HTR-8/SVneo (cell line): ENCODE measurements at places on chromosomes 2 and 18.

- DNase-seq: no peak
Observed at GRCh38 chr2:187171318-187171717, 276.7 kb downstream of the CALCRL start.

- no peak for DNase-seq
Observed at GRCh38 chr2:102620332-102620731, 979 bp downstream of the SLC9A2 start.

DNA sequence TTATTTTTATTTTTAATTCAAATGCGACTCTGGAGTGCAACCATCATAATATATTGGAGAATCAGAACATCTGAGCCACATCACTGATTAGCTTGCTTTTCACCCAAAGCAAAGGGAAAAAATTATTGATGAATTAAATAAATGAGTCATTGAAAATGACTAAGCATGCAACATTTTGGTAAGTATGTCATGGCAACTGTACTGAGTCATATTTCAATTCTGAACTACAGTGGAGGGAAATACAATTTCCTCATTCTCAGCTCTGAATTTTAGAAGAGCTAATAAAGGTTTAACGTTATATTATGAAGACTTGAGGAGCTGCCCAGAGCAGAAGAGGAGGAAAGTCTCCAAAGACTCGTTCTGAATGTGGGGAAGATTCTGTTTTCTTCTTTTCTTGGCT, 89.6 kb upstream of the CCDC68 start:
- DNase-seq: peak; percentile 15

GRCh38 chr2:237379636-237380035, 34.3 kb downstream of the COL6A3 start:
- no peak for DNase-seq

DNA sequence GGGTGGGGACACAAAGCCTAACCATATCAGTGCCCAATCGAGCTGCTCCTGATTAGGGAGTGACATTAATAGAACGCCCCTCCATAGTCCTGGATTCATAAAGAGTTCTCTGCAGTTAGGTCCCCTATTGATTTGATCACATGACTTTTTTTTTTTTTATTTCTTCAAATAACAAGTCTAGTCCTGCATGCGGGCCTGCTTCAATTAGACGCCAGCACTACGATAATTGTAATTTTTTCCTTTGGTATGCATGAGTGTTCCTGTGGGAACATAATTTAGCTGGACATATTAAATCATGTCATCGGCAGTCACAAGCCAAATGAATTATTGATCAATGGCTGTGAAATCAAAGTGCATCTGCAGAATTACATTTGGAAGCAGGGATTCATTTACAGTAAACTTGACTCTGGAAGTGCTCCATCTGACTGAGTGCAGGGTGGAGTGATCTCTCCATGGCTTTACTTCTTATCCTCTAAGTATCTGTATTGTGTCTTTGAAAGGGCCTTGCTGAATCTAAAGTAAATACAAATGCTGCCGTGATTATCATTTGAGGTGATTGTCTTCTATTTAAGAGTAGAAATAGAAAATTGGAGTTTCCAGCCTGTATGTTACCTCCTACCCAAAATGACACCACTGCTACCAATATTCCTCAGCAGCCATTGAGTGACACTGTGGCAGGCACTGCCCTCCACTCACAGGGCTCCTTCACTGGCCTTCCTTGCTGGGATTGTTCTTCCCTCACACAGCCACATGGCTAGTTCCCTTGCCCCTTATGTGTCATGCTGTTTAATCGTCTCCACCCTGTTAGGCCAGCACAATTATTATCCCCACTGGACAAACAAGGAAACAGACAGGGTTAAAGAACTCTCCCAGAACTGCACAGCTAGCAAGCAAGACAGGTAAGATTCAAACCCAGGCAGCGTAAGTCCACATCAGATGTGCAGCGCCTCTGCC, 337.4 kb upstream of the ID2 start:
- DNase-seq: no peak

DNA sequence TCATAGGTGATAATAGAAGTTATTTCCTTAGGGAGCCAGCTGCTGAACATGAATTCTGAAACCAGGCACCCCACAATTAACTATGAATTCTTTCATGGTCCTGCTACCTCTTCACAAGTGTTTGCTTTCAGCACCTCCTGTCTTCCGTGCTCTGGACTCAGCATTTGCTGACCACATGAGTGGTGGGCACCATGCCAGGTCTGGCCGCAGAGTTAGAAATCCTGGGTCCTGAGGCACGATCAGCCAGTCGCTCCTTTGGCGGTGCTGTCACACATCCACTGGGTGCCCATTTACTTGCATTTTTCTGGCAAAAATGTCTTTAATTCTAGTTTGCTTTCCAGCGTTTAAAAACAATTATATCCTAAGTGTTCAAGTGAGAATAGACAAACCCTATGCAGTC, 196.4 kb upstream of the PXDN start:
- no peak for DNase-seq

DNA sequence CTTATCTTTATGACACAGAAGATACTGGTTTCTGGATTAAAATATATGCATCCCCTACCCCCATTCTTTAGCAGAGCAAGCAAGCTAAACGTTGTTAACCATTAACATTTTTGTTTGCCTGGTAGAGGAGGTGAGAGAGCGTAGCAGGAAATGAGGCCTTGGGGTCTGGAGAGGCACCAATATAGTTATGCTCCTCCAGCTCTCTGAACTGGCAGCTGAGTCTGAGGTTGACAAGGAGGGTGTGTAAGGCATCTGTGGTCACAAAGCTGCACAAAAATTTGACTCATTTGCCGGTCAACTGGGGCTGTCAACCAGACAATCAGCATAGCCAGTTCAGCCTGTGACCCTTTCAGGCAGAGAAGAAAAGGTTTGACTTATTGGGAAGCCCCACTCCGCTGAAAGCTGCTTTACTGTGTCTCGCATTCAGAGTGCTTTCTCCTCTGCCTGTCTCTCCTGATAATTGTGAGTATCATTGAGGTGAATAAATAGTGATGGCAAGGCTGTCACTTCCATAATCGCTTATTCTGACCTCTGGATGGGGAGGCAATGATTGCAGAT, 647.5 kb upstream of the SETBP1 start:
- DNase-seq: no peak

GRCh38 chr2:88751768-88752167, 60.3 kb downstream of the RPIA start:
- no peak for DNase-seq

- no peak for DNase-seq
Observed at GRCh38 chr2:239028253-239028619, 180.4 kb downstream of the TWIST2 start.
